ENCODE measurements at places on chromosomes 16 and 17.

DNA sequence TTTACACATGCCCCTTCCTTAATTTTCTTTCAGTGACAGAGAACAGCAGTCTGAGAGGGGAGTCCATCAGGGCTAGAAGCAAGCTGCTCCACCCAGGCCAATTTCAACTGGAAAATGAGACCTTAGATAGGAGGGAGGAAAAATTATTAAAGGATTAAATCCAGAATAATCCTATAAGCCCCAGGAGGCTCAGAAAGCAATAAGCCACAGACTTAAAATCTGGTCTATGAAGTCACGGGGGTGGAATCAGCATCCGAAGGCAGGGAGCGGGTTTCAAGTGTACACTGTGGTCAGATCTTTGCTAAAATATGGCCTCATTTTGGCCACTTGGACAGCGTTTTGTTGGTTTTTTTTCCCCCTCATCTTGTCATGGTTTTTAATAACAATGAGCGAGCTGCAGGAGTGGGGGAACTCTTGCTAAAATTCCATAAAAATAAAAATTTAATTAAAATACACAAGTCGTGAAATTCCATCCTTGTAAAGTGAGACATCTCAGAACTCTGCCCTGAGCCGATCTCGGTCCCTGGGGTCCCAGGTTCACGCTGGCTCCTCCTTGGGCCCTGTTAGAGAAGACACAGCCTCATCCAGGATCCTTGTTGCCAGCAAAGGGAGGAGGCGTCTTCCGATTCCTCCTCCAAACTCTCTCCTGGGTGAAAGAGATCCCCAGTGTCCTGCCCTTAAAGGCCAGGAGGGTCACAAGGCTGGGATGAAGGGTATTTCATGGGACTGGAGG lies 51.6 kb upstream of the ETV4 start:
- DNase-seq, result no peak

DNA sequence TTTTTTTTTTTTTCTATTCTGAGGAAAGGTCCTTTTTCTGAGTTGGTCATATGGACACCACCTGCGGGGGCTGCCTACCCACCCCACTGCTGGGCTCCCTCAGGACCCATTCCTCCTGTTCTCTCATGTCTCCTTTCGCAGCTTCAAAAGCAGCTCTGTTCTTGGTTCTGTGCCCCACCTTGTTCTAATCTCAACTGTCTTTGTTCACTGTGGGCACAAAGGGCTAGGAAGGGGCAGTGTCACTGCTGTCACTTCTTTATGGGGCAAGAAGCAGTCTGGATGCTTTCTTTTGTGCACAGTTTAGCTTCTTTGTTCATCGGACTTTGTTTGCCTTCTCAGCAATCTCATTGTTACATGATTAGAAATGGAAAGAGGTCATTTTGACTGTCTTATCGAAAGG lies 7.1 kb downstream of the GOSR2 start:
- no peak for DNase-seq

GRCh38 chr17:70172923-70173322 lies 3.6 kb downstream of the KCNJ2 start:
- DNase-seq, result no peak

DNA sequence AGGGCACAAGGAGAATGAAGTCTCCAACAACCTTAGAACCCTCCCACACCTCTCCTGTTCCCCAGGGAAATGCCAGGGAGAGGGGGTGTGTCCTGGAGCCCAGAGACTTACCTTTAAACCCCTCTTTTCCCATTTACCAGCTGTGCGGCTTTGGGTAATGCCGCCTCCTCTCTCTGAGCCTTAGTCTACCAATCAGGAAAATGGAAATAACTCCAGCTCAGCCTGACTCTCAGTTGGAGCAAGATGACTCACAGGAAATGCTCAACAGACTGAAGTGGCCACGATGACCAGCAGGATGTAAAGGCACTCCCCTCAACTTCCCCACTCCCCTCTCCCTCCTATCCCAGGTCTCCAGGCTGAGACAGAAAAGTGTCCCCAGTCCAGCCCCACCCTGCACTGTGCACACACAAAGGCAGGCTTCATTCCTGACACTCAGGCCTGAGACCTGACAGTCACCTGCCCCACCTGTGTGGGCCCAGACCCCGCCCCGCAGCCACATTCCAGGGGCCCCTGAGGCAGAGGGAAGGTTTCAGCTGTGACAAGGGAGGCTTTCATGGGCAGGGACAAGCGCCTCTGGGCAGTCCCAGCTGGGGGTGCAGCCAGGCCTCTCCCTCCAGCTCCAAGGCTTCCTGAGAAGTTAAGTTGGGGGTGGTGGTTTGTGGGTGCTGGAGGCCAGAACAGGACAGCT lies 3.0 kb upstream of the KRT15 start:
- DNase-seq, result no peak

DNA sequence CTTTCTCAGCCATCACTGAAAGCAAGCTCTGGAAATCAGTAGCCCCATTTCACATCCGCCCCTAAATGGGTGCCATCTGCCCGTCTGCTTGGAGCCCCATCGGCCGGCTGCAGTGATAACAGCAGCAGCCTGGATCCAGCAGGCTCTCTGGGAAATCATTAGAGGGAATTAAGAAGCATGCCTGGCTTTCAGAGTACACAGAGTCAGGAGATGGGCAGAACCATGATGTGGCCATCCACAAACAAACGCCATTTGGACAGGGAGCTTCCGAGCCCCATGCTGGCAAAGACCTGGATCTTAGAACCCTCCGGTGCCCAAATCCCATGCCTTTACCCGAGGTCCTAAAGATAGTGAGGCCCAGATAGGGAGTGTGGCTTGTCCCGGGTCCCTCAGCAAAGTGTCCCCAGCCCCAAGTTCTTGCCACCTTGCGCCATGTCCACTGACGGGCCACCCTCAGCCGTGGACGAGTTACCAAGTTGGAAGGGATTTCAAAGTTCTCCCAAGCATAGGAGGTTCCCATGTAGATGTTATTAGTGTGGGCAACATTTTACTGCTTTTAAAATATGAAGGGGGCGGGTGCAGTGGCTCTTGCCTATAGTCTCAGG lies 1.0 kb upstream of the LITAF start:
- no peak for DNase-seq

- DNase-seq, result no peak
Measured at GRCh38 chr17:77507111-77507885, 366.5 kb downstream of the SEC14L1 start.

- DNase-seq, result no peak
Measured at GRCh38 chr16:24986512-24987303, 28.5 kb downstream of the ARHGAP17 start.

- peak; percentile 68 for DNase-seq
Measured at GRCh38 chr17:27879987-27880608, 13.1 kb downstream of the LYRM9 start.

- no peak for DNase-seq
Measured at GRCh38 chr16:73025151-73025855, 22.6 kb downstream of the ZFHX3 start.

DNA sequence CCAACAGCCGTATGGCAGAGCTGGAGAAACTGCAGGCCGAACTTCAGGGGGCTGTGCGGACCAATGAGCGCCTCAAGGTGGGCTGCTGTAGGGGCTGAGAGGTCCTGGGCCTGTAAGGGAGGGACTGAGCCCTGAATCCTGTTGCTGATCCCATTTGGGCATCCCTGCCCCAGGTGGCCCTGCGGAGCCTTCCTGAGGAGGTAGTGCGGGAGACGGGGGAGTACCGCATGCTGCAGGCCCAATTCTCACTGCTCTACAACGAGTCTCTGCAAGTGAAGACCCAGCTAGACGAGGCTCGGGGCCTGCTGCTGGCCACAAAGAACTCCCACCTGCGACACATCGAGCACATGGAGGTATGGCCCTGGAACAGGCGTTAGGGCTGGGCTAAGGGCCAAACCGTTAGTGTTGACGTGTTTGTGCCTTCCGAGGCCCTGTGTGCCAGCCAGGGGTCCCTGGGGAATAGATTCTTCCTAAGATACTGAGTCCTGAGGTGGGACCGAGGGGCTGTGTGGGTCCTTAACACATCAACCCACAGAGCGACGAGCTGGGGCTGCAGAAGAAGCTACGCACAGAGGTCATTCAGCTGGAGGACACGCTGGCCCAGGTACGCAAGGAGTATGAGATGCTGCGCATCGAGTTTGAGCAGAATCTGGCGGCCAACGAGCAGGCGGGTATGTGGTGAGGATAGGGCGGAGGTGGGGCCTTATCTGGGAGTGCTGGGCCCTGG lies 4.2 kb downstream of the RNF40 start:
- no peak for DNase-seq

DNA sequence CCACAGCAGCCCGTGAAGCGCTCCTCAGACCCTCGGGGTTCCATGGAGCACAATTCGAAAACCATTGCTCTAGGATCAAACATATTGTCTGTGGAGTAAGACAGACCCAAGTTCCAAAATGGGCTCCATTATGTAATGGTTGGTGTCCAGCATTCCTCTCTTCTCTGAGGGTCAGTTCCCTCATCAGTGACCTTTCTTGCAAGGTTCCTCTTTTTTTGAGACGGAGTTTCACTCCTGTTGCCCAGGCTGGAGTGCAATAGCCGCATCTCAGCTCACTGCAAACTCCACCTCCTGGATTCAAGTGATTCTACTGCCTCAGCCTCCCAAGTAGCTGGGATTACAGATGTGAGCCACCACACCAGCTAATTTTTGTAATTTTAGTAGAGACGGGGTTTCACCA lies 28.4 kb downstream of the PLXDC1 start:
- DNase-seq, result no peak

DNA sequence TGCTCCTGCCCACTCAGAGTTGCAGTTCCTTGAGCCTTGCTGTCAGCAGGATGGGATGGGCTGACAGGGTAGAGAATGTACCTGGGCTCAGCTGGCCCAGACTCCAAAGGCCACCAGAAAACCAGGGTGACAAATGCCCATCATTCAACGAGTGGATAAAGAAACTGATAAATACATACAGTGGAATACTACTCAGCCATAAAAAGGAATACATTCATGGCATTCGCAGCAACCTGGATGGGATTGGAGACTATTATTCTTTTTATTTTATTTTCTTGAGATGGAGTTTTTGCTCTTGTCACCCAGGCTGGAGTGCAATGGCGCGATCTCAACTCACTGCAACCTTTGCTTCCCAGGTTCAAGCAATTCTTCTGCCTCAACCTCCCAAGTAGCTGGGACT lies 19.9 kb downstream of the SGSM2 start:
- DNase-seq, result no peak

GRCh38 chr17:5511401-5512225 lies 25.2 kb downstream of the MIS12 start:
- DNase-seq, result no peak

DNA sequence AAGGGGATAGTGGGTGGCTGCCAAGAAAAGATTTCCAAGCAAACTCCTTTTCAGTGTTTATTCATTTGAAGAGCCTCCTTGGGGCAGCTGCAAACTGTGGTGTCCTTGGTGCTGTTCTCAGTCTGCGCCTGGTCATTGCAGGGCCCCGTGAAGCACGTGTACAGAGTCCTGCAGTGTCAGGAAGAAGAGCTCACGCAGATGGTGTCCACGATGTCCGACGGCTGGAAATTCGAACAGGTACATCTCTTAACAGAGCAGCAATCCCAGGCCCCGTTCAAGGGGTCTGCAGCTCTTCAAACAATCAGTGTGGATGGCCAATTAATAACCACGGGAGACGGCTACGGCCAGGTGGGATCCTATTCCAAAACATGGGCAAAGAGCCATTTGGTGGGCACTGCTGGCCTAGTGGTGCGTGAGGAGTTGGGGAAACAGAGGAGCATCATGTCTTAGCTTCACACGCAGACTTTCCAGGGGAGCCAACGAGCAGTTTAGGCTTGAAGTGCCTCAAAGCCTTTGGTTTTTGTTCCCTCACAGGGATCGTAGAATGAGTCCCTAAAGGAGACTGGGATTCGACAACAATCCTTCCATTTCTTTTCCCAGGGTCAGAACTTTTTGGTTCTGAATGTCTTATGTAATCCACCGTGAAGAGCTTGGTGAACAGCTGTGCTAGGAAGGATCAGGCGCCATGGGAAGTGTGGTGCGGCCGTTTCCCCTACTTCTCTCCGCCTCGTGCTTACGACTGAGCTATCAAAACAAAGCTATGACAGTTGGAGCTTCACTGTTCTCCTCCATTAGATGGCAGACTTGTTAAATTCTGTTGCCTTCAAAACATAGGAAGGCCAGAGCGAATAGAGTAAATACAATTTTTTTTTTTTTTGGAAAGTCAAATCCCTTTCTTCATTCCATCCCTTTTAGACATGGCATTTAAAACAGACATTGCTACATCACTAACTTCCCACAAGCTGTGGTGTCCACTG lies 12.6 kb downstream of the KCTD2 start:
- DNase-seq, result no peak

DNA sequence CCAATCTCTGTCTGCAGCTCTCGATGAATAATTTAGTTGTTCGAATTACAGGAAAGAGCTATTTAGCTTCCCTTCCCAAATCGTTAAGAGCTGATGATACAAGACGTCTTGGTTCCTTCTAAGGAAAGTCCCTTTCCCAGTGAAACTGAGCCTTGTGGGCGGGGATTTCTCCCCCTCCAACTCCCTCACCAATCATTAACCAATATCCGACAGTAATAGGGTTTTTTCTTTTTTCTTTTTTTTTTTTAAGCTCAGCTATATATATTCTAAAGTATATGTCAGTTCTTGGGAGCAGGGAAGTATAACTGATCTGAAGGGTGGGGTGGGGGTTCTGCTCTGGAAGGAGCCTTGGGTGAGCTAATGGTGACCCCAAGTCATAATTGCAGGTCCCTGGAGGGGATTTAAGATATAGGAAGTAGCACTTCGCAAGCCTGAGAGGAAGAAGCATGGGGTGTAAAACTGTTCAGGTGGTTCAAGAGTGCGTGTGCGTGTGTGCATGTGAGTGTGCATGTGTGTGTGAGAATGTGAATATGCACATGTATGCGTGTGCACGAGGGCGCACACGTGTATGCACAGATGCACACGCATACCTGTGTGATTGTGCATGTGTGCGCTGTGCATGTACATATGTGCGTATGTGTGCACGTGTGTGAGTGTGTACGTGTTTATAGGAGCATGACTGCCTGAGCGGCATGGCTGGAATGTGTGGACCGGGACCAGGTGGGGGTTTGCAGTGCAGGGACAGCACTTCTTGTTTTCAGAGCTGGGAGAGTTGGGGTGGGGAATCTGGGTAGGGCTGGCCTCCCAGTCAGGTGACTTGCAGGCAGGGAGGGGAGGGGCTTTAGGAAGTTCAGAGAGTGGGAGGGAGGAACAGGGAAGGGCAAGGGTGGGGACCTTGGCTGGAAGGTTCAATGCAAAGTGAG lies 42.7 kb downstream of the SOCS3 start:
- no peak for DNase-seq

DNA sequence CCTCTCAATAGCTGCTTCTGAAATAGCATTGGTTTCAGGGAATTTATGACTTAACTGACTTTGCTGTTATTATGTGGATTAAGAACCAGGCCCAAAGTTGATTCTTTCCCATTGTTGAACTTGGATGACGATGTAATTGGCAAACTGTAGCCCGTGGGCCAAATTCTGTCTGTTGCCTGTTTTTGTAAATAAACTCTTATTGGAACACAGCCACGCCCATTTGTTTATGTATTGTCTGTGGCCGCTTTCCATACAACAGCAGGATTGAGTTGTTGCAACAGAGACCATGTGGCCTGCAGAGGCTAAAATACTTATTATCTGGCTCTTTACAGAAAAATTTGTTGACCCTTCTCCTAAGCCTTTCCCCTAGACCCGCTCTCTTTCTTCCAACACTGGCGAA lies 31.6 kb downstream of the NTN1 start:
- no peak for DNase-seq

DNA sequence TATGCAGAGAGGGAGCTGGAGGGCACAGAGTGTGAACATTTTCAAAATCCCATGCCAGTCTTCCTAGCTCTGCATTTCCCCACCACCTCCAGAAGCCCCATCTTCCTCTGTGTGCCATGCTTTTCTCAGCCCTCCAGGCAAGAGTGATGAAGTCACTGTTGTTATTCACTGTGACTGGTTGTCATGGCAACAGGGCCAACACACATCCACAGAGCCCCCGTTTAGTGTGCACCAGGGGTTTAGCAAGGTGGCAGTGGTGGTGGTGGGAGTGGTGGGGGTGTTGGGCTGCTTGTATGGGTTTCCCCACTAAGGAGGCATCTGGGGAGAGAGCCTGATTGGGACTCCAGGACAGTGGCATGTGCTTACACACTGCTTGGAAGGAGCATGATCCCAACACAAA lies 309.9 kb upstream of the ASIC2 start:
- DNase-seq, result no peak
